HT1080 (cell line): ENCODE measurements at places on chromosomes 2 and 18.

- no peak for DNase-seq
Measured at GRCh38 chr18:47370052-47370451, 118.6 kb upstream of the SKOR2 start.

GRCh38 chr2:219058541-219059374 lies 2.0 kb downstream of the IHH start:
- no peak for DNase-seq

DNA sequence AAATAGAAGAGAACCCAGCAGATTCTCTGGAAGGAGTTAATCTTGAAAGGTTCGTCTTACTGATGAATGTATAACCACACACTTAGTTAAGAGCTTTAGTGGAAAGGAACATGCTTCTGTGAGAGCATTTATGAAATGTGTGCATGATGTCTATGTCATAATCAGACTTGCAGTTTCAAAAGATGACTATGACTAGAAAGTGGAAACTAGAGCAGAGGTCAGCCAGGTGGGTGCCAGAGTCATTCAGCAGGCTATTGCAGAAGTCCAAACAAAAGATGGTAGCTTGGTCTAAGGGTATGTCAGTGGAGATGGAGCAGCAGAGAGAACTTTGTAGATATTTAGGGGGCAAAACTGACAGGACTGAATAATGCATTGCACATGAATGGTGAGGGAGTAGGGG lies 825.8 kb downstream of the DCC start:
- no peak for DNase-seq

DNA sequence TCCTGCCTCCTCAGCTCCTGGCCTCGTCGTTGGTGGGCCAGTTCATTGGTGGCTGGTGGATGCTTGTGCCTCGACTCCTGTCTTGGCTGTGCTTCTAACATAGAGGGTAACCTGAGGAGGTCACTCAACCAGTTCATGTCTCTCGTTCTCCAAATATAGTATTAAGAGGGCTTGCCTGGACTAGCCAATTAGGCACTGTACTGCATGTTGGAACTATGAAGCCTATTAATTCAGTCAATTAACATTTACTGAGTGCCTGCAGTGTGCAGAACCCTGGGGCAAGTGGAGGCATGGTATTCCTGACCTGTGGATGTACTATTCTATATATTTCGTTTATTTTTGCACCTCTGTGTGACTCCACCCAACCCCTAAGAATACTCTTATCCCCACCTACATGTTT lies 89.9 kb upstream of the PELI1 start:
- no peak for DNase-seq

DNA sequence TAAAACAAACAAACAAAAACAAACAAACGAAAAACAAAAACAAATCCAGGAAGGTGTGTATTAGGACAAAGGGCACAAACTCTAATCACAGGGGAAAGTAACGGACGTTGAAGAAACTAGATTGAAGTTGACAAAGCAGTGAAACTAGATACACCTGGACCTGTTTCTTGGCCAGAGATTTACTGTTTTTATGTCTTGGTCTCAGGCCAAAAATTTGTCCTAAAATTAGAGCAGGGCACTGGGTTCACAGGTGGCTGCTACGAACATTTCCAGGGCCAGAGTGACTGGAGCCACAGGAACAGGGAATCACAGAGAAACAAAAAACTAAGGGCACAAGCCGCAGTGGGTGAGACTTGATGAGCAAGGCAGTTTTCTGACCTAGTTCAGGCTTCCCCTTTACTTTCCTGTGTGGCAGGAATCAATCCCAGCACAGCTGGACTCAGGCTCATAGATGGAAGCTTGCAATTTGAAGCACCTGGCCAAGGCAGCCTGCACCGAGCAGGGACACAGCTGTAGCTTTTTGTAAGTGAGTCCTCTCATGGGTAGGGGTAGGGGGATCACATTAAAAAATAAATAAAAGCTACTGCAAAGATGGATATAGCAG lies 329.4 kb downstream of the DLGAP1 start:
- DNase-seq = no peak

GRCh38 chr2:143994961-143995360 lies 525.0 kb downstream of the ZEB2 start:
- no peak for DNase-seq
